NCI-H510A (cell line): ENCODE measurements at places on chromosomes 12 and 14.

- no peak for DNase-seq
These were observed 9.1 kb upstream of the ATG101 start for GRCh38 chr12:52060498-52061177.

DNA sequence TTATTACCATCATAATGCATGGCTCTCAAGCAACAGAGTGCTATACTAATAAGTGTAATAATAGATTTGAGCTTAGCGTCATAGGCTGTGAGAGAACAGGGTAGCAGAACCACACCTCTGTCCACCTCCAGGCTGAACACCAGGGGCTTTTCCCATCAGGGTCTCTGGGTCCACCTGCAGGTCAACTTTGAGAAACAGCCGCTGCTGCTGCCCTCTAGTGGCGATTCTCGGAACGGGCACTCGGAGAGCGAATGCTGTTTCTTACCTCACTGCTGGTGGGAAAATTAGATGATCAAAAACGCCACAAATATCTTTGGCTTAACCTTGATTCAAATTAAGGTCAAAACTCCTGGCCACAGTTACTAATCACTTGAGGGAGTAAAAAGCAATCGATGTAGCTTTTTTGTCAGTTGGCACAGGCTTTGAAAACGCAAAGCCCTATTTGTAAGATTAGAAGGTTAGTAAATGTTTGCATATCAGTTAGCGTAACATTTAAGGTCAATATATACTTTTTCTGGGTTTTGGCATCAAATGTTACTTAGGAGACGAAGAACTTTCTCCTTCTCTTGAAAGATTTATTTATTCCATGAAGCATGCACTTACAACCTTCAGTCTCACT is 127.9 kb upstream of the TMEM132D start:
- no peak for DNase-seq

GRCh38 chr12:14365294-14366208 is at the start of gene ATF7IP:
TSS of gene ATF7IP (plus strand) at chr12:14365682. CDS start at chr12:14423916, 58,234 bp downstream.
- DNase-seq = peak; percentile 98

DNA sequence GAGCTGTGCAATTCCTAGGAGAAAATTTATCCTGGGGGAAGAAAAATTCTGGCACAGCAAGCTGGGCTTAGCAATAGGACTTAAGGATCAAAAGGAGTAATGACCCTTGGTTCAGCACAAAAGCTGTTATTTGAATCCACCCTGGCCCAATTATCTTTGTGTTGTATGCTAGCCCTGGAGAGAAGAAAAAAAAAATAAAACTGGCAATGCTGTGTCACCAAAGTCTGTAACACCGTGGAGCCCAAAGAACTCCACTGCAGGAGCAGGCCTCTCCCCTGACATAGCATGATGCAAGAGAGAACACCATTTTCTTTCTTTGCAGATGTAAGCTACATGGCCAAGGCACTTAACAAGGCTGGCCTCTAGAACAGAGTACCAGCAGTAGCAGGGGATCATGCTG is 63.0 kb upstream of the ARHGAP5 start:
- no peak for DNase-seq

- no peak for DNase-seq
These were observed 120.3 kb downstream of the FBXL14 start for GRCh38 chr12:1474041-1474573.

- no peak for DNase-seq
These were observed 141.6 kb upstream of the MAX start for GRCh38 chr14:65243766-65244442.

- DNase-seq = no peak
These were observed 87.2 kb upstream of the NCOR2 start for GRCh38 chr12:124654666-124655047.

GRCh38 chr12:15220915-15221885 is at the start of gene RERG:
TSS of gene RERG (minus strand) at chr12:15221417. CDS start at chr12:15217489, 3,928 bp downstream.
- peak; percentile 52 for DNase-seq

DNA sequence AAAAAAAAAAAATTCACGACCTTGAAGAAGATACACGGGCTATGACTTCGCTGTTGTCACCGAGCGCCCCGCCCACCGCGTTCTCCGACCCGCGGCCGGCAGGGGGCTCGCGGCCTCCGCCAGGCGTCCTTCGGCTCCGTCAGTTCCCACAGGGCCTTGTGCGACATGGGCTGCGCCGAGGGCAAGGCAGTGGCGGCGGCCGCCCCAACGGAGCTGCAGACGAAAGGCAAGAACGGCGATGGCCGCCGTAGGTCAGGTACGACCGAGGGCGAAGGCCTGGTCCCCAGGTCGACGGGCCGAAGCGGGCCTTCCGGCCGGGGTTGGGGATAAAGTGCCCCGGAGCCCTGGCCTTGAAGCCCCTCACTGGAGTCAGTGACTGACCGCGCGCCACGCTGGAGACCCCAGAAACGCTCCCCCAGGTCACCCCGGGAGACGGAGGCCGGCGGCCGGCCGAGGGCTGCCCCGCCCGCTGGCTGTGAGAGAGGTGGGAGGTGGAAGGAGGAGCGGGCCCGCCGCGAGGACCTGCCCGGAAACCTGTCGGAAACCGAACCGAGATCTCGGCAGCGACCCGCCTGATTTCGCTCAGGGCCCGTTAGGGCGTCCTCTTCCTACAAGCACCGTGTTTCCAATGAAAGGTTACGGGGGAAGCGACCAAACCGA is at the start of gene TXNRD1:
TSS of gene TXNRD1 (plus strand) at position 142 of the 660 bp plus-strand sequence. CDS start at position 166, 24 bp downstream.
- DNase-seq = peak; percentile 77

- no peak for DNase-seq
These were observed 108.8 kb downstream of the KITLG start for GRCh38 chr12:88471331-88472045.

DNA sequence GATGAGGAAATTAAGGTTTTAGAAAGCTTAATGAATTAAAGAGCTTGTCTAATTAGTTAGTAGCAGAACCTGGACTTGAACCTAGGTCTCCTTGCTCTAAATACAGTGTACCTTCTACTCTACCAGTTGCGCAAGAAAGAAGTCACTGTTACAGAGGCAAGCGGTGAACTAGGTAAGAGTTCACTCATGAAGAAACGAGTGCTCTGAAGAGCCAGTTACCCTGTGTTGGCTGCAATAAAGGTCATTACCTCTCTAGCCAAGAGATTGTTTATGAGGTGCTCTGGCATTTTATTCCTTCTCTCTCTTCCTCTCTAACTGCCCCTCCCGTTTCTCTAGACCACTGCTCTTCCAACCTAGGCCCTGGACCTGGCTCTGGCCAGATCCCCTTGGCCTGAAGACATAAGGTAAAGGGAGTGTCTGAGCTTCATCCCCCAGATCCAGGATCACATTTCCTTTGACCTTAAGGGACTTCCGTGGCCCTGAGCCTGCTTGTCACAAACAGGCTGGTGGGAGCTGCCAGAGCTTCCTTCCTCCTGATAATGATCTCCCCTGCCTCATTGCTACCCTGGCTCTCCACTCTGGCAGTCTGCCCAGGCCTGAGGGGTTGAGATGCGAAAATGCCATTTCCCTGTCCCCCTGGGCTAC is 1.9 kb downstream of the RNASE7 start:
- DNase-seq = no peak

GRCh38 chr14:78341827-78342389 is 171.7 kb downstream of the NRXN3 start:
- DNase-seq = no peak

- no peak for DNase-seq
These were observed 1.8 kb downstream of the APPL2 start for GRCh38 chr12:105234197-105234596.

- no peak for DNase-seq
These were observed 30.6 kb upstream of the PTPRQ start for GRCh38 chr12:80413462-80413861.

- DNase-seq = no peak
These were observed 394 bp upstream of the AMIGO2 start for GRCh38 chr12:47079981-47080724.

- no peak for DNase-seq
These were observed 32.9 kb downstream of the SYNE3 start for GRCh38 chr14:95483309-95484165.

DNA sequence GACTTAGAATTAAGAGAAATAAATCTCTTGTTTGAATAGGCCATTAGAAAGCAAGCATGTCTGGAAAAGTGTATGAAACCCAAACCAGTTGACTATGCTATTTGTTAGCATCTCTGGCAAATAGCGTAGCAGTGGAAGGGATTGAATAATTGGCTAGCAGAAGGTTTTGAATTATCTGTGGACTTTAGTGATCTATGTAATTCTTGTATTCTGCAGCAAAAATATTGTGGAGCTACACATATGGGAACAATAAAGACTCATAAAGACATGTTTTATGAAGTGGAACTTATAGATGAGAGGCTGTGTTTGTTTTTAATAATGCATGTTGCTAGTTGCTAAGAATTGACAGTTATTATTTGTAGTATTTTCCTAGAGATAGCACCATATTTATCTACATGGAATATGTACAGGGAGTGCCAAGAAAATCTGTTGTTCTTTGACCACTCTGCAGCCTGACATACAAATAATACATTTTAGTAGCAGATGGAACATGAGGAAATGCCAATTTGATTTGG is 4.7 kb downstream of the SRGAP1 start:
- no peak for DNase-seq

- DNase-seq = no peak
These were observed 8.1 kb upstream of the SLC15A5 start for GRCh38 chr12:16285586-16285985.

DNA sequence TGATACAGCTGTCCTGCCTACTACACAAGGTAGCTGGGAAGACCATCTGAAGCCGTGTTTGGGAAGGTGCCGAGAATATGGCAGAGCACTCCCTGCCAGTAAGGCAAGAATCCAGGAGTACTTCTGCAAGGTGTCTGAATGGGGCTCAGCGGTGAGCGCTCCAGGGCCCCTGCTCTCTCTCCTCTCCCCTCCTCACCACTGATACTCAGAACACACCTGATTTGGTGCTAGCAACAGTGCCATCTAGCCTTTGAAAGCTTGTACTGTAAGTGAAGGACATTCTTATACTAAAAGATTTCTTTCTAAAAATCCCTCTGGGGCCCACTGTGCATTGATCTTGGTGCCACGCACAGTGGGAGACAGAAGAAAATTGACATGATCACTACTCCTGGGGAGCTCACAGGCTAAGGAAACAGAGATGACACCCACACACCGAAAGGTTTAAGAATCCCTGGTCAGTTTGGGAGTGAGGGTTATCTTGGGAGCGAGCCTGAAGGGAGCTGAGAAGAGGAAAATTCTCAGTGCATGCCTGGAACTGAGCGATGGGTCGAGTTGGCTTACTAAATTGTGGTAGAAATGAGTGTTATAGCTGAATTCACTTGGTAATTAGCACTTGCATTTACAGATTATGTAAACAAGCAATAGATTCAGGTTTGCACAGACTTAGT is 216.9 kb downstream of the NTF3 start:
- no peak for DNase-seq

- DNase-seq = no peak
These were observed 38.4 kb upstream of the FOXN3 start for GRCh38 chr14:89455412-89455811.

DNA sequence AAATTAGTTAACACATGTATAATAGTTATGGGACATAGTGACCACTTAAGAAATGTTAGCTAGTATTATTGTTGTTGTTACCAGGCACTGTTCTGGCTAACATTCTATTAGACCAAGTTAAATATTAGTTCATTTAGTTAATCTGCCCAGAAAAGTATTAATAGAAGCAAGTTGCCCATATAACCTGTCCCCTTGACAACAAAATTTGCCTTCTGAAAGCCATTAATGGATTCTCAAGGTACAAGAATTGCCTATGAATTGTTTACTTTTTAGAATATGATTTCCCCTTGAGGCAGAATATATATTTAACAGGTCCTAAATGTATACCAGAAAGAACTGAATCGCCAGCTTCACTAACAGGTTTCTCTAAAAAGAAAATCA is 167.3 kb upstream of the TMCC3 start:
- no peak for DNase-seq

GRCh38 chr14:60245380-60246177 is 3.4 kb upstream of the PPM1A start:
- DNase-seq = no peak

DNA sequence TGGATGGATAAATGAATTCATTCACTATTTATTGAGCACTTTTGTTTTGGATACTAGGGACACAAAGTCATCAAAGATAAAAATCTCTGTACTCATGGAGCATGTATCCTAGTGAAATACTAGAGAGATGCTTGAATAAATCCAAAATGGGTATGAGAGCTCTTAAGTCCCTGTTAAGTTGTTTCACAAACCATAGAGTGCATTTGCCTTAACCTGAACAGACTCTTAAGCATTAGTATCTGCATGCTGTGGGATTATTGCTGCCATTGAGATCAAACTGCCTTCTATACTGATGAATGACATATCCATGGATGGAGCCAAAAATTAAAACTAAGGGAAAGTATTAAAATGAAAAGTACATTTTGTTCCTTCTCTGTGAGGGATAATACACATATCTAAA is 206.5 kb upstream of the KRR1 start:
- no peak for DNase-seq

- no peak for DNase-seq
These were observed 56.1 kb downstream of the BMP4 start for GRCh38 chr14:53900499-53900898.

DNA sequence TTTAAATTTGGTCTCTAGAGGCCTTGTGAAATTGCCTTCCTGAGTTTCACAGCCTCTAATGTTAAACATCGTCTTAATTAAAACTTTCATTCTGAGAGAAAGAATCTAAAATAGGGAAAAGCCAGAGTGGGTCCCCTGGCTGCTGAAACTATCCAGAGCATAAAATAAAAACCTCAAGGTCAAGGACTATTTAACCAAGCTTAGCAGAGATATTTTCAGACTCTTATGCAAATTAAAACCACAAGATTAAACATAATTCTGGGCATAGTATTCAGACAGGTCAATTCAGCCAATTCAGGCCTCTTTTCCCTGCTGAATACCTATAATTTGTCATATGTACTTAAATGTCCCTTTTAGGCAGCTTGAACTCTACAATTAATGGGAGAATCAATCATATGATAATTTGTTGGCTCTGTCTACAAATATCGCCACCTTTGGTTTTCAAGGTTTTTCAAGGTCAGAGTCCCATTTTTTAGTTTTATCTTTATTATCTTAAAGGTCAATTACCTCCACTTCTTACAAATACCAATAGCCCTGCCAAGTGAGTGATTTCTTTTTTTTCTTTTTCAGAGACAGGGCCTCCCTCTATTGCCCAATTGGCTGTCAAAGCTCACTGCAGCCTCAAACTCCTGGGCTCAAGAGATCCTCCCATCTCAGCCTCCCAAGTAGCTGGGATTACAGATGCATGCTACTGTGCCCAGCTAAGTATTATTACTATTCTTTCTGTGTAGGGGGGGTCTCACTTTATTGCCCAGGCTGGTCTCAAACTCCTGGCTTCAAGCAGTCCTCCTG is 257.1 kb downstream of the PHLDA1 start:
- DNase-seq = no peak

- DNase-seq = no peak
These were observed 205.1 kb downstream of the SLC5A8 start for GRCh38 chr12:101004898-101005297.

- DNase-seq = no peak
These were observed 2.1 kb downstream of the HELB start for GRCh38 chr12:66304296-66304900.

- no peak for DNase-seq
These were observed 443 bp downstream of the DNAL1 start for GRCh38 chr14:73645248-73645610.

- no peak for DNase-seq
These were observed 96.6 kb downstream of the APAF1 start for GRCh38 chr12:98741556-98742265.

GRCh38 chr12:98385641-98386040 is 129.7 kb upstream of the TMPO start:
- DNase-seq = no peak

GRCh38 chr12:12551115-12551514 is 11.5 kb downstream of the DUSP16 start:
- DNase-seq = no peak
